ENCODE measurements at places on chromosomes 3 and 15.
A peak's percentile ranks its signal among the peaks of the same experiment; 100 is the strongest.

DNA sequence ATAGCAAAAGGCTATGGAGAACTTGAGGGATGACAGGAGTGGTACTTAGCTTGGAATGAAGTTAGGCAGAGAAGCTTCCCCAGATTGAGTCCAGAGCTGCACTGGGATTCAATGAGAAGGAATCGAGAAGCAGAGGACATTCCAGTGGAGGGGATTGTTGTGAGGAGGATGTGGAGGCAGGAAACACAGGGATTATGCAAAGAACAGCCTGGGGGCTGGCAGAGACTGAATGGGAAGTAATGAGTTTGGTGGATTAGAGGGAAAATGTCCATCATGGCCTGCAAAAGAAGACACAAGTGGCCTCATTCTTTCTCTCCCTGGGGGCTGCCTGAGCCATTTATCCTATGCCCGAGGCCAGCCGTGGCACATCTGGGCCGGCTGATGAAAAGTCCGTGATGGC, 20.5 kb upstream of the SCN10A start:
- DNase-seq, result no peak

GRCh38 chr3:9231006-9231405, 18.4 kb downstream of the SRGAP3 start:
- DNase-seq, result no peak

DNA sequence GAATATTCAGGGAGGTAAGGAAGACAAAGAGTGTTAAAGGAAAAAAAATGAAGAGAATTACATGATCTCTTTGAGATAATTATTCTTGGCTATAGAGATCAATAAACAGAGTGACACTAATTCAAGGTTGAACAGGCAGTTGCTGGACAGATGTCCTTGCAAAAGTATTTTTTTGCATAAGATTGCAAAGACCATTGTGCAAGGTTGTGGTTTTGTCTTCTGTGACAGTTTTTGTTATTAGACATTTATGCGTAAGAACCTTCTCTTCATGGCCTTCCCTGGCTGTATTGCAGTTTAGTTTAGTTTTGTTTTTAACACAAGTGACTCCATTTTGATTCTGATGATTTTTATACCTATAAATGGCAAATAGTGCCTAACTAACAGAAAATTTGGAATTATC, 682.8 kb upstream of the ARPP21 start:
- DNase-seq, result no peak

DNA sequence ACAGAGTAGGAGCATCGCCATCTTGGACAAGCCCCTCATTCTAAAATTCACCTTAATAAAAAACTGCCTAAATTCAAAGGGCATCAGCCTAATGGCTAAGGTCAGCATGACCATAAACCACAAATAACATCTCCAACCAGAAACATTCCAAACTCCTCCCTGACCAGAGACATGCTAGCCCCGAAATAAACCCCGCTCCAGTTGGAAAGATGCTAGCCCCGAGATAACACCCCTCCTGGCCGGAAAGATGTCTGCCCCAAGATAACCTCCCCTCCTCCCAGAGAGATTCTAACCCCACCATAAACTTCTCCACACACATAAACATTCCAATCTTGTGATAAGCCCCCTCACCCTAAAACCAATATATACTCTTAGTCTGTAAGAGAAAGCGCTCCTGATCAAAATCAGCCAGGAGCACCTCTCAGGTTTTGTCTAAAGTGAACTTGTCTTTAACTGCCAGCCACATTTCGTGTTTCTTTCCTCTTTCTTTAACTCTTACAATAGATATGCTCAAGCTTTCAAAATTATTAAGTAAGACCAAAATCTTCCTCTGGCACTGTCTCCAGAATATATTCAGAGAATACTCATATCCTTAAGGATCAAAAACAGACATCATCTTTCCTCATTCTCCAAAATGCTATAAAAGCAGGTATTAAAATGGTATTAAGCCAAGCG, 104.1 kb downstream of the GSK3B start:
- DNase-seq, result no peak

- DNase-seq, result peak; percentile 92
These were observed at the start of the genes DHFR2 and NSUN3 for GRCh38 chr3:94062513-94063404. Gene DHFR2, minus strand, starts transcription at chr3:94062916. Its CDS starts 1,405 bp downstream, at chr3:94061511. Gene NSUN3, plus strand, starts transcription at chr3:94063061. Its CDS starts 66 bp downstream, at chr3:94063127.

DNA sequence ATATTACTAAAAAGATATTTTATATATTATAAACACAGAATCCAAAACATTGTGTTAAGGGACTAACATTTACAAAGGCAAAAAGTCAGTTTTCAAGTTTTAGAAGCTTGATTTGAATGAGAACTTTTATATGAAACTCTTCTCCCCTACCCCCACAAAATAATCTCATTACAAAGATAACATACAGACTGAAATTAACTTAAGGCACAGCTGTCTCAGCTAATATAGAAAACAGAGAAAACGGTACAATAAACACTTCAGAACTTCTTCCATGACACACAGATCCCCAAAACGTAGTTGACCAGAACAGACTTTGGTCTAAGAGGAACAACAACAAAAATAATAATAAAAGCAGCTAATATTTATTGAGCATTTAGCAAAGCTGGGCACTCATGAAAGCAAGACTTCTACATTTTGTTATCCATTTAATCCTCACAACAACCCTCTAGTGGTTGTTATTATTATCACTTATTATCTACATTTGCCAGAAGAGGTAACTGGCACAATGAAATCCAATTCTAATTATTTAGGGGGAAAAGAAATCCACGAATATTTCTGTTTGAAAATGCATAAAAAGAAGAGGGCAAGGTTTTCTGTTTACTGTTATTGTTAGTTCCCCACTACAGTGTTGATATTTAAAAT, 68.1 kb downstream of the PFN2 start:
- DNase-seq, result no peak

All from GM04503 (cell line).